Midbrain (tissue), 1 donor: ENCODE measurements at places on chromosomes 1 and 21.

GRCh38 chr1:156342166-156342955, 4.0 kb downstream of the TSACC start:
- no peak for DNase-seq

DNA sequence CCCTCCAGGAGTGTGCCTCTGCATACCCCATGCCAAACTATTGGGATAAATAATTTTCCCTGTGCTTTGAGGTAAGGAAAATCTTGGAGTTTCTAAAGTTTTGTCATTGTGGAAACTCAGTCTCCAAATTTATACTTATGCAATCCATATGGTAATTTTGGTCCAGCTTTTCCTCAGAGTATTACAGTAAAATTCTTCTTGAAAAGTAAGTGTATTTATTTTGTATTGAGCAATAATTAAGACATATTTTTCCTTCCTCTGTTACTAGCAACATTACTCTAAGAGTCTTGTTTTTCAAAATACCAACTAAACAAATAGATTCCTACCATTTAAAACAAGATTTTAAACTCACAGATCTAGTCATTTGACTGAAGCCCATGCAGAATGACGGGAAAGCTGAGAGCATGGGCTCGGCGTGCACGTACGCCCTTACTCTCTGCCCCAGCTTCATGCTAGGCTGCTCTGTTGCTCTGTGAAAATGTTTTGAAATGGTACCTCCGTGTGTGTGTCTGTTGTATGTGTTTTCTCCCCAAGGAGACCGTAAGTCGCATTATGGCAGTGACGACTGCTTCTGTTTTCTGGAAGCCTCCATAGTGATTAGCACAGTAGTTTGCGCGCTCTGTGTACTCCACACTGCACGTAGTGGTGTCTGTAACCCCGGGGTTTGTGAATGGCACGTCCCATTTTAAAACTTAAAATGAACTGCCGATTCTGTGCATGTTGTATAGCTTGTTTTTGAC, 165.3 kb downstream of the SDCCAG8 start:
- peak; percentile 56 for DNase-seq

- no peak for DNase-seq
Observed at GRCh38 chr1:25620211-25620610, 3.6 kb downstream of the MAN1C1 start.

DNA sequence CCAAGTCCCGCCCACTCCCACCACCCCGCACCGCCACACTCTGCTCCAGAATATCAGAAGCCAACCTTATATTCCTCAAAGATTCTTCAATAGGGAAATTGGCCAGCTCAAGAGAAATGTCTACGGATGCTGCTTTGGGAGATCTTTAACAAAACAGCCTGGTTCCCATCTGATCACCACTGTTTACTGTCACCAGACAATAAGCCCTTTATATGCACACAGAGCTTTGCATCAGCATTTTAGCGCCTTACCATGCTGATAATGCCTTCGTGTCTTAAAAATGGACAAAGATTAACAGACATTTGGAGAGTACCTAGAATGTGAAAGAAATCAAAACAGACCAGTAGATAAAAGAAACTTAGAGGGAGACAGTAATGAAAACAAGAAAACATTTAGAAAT, 141.7 kb upstream of the SYT6 start:
- no peak for DNase-seq

DNA sequence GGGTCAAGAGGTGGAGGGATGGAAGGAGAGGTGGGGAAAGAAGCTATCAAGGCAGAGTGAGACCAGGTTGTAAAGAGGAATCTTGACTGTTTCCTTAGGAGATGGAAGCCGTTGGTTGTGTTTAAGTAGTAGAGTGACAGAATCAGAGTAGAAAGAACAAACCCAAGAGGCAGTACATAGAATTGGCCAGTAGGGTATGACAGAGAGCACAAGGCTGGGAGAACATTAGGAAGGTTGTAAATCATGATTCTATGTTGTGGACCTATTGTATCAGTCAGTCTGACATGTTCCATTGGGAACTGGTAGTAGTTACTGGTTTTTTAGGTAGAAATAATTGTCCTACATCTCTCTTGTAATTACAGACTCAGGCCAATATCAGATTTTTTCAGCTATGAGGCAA, 486.9 kb upstream of the USP24 start:
- no peak for DNase-seq

- DNase-seq, result peak; percentile 46
Observed at GRCh38 chr1:2425892-2426291, 13.5 kb upstream of the PEX10 start.

- peak; percentile 83 for DNase-seq
Observed at GRCh38 chr1:184386312-184387068, at the start of gene C1orf21. C1orf21 (plus strand) TSS chr1:184387029; CDS start chr1:184477510, 90,481 bp downstream.

- no peak for DNase-seq
Observed at GRCh38 chr1:179034720-179035119, 9.0 kb downstream of the FAM20B start.

- no peak for DNase-seq
Observed at GRCh38 chr1:101165954-101166353, 70.9 kb upstream of the S1PR1 start.

GRCh38 chr1:39905172-39905571, 3.5 kb upstream of the MYCL start:
- no peak for DNase-seq

- no peak for DNase-seq
Observed at GRCh38 chr1:230125141-230125540, 58.1 kb downstream of the GALNT2 start.

GRCh38 chr1:66048011-66048410, 255.3 kb downstream of the PDE4B start:
- DNase-seq, result no peak

GRCh38 chr1:15045123-15045522, 108.4 kb upstream of the TMEM51 start:
- DNase-seq, result no peak

- DNase-seq, result no peak
Observed at GRCh38 chr1:34360574-34360973, 183.9 kb downstream of the C1orf94 start.

DNA sequence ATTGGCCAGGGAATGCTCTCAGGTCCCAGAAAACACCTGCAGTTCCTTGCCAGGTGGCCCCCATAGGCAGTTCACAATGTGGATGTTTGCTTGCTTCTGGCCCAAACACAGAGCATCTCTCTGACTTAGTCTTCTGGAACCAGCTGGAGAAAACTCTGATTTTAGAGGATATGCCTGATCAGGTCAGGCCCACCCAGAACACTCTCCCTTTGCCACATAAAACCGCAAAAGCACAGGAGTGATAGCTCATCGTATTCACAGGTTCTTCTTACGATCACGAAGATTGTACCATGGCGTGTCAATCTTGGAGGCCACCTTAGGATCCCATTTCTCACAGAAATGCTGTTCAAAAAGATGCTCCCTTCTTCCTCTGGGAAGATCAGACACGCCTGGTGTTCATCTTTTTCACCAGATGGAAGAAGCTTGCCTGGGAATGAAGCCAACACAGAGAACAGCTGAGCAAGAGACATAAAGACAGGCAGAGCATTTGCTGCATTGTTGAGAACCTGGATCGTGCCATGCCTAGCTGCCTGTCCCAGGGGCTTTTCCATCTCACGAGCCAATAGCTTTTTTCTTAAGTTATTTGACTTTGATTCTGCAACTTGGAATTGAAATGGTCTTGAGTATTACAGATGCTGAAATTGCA, 11.6 kb upstream of the CD247 start:
- no peak for DNase-seq

- DNase-seq, result no peak
Observed at GRCh38 chr21:44948426-44949120, 8.7 kb downstream of the SLX9 start.

GRCh38 chr21:33514229-33514628, 22.7 kb upstream of the DNAJC28 start:
- no peak for DNase-seq

GRCh38 chr1:32894681-32895080, 6.5 kb downstream of the TMEM54 start:
- no peak for DNase-seq
